ENCODE measurements at places on chromosomes 11 and 22.
A peak's percentile ranks its signal among the peaks of the same experiment; 100 is the strongest.

- no peak for DNase-seq
Observed at GRCh38 chr22:25027959-25028840, 75.7 kb downstream of the KIAA1671 start.

DNA sequence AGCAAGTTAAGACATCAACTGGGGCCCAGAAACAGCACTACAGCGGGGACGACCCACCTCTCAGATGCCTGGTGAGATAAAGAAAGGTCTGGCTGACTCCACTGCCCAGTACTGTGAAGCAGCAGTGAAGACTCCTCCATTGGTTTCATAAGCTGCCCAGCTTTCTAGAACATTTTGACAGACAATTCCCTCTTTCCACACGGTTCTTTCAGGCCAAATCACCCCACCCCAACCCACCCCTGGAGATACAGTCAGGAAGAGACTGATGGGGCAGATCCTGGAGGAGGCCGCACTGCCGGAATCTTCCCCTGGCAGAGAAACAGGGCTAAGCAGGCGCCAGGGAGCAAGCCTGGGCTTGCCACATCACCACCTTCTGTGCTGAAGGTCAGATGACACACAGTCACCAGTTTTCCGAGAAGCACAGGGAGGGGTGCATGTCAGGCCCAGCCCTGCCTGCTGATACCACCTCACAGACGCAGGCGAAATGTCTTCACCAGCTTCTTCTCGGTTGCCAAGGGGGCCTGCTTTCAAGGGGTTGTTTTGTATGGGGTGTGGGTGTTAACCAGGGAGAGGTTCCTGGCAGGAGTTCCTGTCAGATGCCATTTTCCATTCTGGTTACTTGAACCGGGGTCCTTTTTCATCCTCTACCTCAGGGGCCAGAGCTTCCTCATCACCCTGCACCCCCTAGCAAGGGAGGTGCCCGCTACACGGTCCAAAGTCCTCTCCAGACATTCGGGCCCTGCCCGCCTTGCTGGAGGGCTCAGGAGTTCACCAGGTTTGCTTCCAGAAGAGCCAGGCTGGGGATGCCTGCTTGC lies 1.4 kb upstream of the NEAT1 start:
- DNase-seq = peak; percentile 72

GRCh38 chr11:86014221-86014620 lies 54.7 kb downstream of the PICALM start:
- DNase-seq = no peak

- DNase-seq = no peak
Observed at GRCh38 chr22:46361826-46362202, 26.3 kb downstream of the TRMU start.

- DNase-seq = no peak
Observed at GRCh38 chr11:86805873-86806310, 5.5 kb downstream of the PRSS23 start.

GRCh38 chr11:19460718-19461405 lies 220.1 kb upstream of the E2F8 start:
- no peak for DNase-seq

DNA sequence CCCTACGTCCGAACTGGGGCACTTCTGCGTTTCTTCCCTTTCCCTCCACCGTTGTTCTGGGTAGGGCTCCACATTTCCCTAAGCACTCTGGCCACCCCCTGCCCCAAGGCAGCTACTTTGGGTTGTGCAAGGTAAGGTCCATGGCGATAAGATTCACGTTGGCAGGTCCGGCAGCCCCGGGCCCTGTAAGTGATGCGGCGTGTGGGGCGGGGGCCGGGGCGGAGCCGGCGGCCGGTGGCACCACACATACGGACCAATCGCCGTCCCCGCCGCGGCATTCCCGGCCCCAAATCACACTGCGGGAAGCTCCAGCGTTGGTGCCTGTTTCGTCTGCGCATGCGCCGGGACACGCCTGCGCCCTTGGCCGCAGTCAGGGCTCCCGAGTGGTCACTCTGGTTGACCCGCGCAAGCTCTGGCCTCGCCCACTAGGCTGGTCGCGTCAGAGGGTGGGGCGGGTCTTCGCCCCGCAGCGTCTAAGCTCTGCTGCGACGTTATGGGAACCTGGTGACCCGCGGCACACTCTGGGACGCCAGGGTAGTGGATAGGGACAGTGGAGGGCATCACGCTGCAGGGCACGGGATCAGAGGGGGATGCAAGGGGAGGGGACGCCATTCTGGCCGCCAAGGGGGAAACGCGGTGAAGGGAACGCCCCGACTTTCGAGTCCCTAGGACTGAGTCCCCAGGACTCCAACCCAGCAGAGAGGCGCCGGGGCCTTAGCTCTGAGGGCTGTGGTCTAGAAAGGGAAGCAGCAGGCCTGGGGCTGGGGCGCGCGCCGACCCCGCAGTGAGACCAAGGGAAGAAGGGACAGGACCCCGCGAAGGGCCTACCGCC lies 1.6 kb downstream of the FADS1 start:
- DNase-seq = no peak

DNA sequence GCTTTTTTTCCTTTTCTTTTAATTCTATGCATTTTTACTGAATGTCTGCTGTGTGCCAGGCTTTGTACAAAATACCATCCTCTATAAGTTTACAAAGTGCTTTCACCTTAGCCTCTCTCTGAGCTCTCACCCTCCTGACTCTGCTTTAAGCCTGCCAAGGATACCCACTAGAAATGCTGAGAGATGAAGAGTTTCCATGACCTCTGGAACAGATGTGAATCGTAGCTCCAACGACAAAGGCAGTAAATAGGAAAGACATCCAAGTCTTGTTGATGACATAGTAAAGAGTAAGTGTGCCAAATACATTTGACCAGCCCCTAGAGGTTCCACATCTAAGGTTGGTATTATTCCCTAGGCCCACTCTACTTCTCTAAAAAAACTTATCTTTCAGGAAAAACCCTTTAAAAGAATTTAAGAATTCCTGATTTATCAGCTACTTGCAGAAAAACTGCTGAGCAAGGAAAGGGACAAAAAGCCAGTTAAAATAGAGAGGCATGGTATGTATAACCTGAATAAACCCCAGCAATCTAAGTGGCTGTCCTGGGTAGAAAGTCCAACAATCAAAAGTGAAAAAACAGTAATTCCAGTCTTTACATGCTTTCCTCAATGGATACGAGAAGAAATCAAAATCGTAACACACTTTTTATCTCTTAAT lies 45.4 kb downstream of the GAB2 start:
- no peak for DNase-seq

GRCh38 chr22:20571531-20572007 lies 64.2 kb downstream of the MED15 start:
- peak; percentile 60 for DNase-seq

GRCh38 chr11:1304380-1304779 lies 5.1 kb downstream of the TOLLIP start:
- DNase-seq = no peak

DNA sequence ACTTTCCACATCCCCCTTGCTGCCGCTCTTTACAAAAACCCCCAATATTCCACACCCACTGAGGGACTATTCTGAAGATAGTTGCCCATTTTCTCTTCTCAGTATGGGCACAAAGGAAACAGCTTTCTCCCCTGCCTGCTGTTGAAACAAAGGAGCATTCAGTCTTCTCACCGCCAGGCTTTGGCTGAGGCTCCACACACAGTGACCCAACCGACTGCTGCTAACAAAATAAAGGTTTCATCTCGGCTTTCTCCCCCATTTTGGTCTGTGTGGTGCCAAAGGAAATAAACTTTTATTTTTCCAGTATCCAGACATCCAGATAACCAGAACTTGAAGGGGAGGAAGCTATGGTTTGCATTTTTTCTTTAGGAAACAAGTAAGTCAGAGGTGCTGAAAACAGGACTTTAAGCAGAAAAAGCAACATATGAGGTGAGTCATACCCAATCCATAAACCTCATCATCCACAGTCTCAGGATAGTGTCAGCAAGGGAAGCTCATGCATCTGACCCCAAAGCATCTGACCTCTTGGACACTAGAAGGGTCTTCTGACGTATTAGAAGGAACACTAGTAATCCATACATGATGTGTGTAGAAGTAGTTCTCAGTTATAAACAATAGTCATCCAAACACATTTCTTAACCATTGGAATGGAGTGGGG lies 6.4 kb downstream of the CLMP start:
- no peak for DNase-seq

DNA sequence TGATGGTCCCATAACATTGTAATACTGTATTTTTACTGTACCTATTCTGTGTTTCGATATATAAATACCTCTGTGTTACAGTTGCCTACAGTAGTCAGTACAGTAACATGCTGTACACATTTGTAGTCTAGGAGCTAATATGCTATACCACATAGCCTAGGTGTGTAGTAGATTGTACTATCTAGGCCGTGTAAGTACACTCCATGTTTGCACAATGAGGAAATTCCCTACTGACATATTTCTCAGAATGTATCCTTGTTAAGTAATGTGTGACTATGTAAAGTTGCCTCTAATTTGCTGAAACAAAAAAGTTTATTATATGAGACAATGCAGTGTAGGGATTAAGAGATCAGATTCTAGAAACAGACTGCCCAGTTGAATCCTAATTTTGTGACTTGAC lies 21.3 kb downstream of the CAPRIN1 start:
- DNase-seq = no peak

GRCh38 chr11:111735262-111736116 lies 30.7 kb downstream of the PPP2R1B start:
- DNase-seq = no peak

GRCh38 chr22:33302049-33302545 lies 243.9 kb upstream of the SYN3 start:
- DNase-seq = peak; percentile 23

- DNase-seq = no peak
Observed at GRCh38 chr11:9207229-9207628, 57.9 kb downstream of the DENND5A start.

- DNase-seq = no peak
Observed at GRCh38 chr22:42560781-42561180, 7.0 kb downstream of the SERHL2 start.

GRCh38 chr11:31882951-31883392 lies 71.8 kb upstream of the PAX6 start:
- no peak for DNase-seq

DNA sequence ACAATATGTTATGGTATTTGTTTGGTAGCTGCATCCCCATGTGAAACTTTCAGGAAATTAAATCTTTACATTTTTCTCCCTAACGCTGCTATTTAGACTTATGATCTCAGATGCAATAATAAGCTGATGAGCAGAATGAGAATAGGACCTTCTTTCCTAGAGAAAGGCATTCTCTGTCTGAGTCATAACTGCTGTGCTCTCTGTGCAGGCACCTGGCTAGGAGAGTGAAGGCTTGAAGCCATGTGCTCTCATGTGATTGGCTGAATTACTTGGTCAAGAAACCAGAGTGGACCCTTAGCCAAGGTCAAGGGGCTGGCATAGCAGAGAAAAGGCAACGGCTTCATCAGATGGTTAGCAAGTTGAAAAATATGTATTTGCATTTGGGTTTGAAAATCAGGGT lies 185.0 kb downstream of the ADAMTS15 start:
- no peak for DNase-seq

DNA sequence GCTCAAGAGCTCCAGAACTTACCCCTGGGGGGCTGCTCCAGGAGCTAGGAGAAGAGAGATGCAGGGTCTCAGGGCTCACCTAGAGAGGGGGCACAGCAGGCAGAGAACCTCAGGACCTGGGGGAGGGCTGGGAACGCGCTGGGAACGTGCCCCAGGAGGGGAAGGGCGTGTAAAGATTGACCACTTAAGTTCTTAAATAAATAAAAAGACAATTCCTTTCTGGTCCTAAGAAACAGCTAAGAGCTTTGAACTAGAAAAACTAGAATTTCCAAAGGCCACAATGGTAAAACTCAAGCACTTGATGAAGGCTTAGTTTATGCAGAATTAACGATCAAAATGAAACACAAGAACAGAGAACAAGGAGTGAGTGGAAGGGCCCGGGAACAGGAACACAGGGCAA lies 89.1 kb downstream of the CELSR1 start:
- DNase-seq = no peak
